ENCODE measurements at places on chromosomes 5 and 9.

DNA sequence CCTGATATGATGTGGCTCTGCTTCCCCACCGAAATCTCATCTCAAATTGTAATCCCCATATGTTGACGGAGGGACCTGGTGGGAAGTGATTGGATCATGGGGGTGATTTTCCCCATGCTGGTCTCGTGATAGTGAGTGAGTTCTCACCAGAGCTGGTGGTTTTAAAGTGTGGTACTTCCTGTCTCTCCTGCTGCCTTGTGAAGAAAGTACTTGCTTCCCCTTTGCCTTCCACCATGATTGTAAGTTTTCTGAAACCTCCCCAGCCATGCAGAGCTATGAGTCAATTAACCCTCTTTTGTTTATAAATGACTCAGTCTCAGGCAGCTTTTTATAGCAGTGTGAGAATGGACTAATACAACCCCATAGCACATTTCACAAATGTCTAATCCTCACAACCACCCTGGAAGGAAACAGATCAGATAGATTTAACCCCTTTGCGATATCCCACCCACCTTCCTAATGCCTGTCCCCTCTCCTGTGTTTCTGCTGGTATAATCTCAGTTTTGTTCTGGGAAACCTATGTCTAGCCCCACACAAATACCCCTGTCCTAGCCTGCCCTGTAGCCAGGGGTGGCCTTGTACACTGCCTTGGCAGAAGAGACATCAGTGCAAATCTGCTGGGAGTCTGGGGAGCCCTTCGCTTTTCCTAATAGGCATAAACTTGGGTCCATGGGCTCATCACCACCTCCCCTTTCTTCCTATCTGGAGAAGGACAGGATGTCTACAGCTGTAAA is 157.0 kb upstream of the RAI14 start:
- peak; percentile 17 for DNase-seq

DNA sequence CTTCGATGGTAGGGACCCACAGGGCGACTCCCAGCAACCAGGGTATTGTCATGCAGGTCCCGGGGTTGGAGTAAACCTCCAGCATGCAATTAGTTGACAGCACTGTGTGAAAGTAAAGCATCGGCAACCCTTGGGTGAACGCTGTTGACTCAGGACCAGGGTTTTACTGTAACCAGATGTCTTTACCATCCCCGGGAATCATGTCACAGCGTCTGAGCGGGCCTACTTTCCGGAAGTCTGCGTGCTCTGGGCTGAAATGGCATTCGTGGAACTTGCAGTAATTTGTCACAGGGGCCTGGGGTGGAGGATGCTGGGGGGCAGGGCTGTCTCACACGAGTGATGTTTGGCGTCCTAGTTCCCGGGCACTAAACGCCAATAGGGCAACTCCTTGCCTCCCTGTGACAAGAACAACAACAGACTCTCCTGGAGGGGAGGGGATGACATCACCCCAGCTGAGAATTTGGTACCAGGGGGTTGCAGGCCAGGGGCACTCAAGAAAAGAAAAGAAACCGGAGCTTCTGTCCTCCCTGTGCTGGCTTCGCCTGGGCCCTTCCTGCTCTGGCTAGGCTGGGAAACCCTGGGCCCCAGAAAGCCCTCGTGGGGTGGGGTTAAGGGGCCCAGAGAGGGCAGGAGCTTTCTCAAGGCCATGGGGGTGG is 10.1 kb upstream of the UBAC1 start:
- no peak for DNase-seq

DNA sequence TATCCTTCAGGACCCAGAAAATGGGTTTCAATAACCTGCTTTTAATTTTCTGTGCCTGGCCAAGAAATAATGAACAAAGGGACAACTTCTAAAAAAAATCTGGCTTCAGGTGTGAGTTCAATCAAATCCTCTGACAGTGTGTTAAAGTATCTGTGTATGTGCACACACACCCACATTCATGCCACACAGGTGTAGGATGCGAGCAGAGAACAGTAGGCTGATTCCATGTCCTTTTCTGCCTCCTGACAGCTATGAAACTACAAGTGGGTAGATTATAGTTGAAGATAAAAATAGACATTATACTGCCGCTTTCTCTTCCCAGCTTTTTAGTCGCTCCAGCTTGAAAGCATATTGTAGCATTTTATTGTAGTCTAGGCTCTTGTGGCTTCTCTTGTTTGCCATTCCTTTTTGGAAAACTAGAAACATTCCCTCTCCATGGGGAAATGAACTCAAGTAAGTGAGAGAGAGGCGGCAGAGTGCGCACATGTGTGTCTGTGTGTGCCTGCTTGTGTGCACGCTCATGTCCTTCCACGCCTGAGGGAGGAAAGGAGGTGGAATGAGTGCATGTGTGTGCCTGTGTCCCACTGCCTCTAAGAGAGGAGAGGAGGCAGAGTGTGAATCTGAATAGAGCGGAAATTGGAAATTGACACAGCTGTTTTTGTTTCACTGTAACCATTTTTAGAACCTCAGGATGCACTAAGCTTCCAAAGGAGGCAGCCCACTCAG is 273.0 kb downstream of the ELAVL2 start:
- DNase-seq = no peak

GRCh38 chr9:69193685-69194032 is 19.6 kb downstream of the TJP2 start:
- DNase-seq = no peak

GRCh38 chr5:6773342-6774035 is 60.3 kb downstream of the TENT4A start:
- DNase-seq = no peak

DNA sequence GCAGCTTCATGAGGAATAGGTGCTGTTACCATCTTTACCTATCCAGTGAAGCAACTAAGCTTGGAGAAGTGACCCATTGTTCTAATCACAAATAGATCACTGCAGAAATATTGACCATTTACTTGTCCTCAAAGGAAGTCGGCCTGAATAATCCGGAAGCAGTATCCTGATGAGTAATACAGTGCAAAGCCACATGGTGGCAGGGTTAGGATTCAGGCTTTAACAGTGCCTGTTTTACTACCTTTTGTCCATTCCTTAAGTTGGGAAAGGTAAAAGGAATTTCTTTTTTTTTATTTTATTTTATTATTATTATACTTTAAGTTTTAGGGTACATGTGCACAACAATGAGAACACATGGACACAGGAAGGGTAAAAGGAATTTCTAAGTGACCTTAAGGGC is 336.3 kb downstream of the KDM4C start:
- DNase-seq = no peak

DNA sequence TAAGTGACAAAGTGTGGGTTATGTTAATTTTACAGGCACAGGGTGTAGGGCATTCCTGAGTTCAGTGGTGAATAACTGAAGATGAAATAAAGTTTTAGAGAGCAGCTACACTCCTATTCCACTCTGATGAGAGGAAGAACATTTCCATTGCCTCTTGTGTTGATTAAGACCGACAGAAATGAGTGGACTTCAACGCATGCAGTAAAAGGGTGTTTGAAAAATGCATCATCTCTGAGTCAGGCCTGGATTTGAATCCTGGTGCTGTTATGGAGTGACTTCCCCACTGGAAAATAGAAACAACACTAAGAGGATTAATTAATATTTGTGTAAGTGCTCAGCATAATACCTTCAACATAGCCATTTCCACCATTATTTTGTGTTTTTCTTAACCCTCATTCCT is 86.3 kb downstream of the PRR16 start:
- DNase-seq = no peak

DNA sequence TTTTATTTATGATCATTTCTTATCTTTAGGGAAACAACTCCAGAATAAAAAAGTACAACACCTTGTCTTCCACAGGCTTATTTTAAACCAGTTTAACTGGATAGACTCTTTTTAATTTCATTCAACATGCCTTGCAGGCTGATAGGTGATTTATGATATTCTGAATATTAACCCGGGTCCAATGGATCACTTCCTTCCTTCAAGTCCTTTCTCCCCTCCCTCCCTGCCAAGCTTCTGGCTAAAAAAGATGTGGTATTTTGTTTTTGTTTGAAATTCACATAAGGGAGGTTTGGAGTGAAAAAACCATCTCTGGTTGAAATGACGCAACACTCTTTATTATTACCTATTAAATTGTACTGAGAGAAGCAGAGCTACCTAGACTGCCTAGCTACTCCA is 265.3 kb downstream of the MLLT3 start:
- DNase-seq = no peak

DNA sequence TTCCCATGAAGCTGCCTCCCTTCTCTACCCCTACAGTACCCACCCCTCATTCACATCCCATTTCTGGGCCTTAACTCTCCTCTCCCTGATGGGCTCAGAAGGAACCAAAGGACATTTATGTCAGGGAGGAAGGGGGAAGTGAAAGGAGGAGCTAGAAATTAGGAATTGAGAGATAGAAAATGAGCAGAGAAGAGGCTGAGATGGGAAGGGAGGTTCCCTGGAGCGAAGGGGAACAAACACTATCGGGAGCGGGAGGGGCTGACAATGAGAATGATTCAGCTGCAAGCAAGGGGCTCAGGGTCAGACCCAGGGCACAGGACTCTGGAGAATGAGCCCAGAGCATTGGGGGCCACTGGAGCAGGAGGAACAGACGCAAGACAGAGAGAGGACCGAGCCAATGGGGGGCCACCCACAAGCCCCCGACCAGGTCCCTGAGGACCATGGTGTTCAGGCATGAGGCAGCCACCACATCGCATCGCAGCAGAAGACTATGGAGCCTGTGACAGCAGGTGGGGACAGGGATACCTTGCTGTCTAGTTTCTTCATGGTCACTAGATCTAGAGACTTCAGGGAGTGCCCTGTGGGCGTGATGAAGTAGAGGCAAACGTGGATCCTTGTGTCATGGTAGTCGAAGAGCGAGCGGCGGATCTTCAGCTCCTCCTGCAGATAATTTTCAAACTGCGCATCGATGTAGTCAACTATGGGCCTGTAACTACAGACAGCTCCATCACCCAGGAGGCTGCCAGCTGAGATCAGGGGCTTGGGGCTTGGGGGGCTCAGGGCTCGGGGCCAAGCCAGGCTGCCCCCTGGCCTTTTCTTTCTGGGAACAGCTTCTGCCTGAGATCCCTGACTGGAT is 13.6 kb downstream of the SEPTIN8 start:
- no peak for DNase-seq
